ENCODE measurements at places on chromosomes 4 and X.
A peak's percentile ranks its signal among the peaks of the same experiment; 100 is the strongest.

DNA sequence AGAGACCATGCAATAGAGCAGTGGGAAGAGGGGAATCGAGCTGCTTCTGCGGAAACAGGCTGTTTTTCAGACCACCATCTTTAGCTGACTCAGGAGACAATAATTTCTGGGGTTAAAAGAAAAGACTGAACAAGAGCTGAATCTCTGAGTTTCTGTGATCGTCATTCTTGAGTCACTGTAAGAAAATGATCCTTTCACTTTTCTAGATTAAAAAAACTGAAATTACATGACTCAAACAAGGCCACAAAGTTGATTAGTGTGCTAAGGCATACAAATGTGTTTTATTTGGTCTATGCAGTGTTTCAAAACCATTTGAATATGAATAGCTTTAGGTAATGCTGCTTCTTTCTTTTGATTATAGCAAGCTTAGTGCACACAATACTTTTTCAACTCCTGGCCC, 194.4 kb upstream of the RPL34 start:
- peak; percentile 83 for DNase-seq

GRCh38 chrX:104112326-104112951, at the start of gene ZCCHC18:
Gene ZCCHC18, plus strand, starts transcription at chrX:104112523. Its CDS starts 1,589 bp downstream, at chrX:104114112.
- DNase-seq: no peak

GRCh38 chrX:2412131-2412530, 88.6 kb downstream of the DHRSX start:
- no peak for DNase-seq

GRCh38 chrX:142238536-142238935, 33.4 kb upstream of the MAGEC2 start:
- no peak for DNase-seq

DNA sequence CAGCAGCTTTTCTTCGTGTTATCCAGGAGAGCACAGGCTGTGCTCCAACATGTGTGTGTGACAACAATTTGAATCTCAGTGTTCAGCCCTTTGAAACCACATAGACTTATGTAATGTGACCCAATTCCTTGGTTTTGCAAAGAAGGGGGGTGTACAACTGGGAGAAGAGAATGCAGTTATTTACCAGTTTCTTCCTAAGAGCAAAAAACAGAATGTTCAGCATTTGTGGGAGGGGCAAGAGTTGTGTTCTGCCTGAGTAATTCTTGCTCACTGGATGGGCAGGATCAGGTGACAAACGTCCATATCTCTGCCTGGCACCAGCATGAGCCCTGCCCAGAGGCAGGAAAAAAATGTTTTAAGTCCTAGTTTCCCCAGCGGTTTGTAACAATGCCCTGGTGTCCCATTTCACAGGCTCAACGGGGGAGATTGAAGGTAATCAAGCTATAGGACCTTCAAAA, 72.0 kb downstream of the PRPS1 start:
- DNase-seq: no peak

DNA sequence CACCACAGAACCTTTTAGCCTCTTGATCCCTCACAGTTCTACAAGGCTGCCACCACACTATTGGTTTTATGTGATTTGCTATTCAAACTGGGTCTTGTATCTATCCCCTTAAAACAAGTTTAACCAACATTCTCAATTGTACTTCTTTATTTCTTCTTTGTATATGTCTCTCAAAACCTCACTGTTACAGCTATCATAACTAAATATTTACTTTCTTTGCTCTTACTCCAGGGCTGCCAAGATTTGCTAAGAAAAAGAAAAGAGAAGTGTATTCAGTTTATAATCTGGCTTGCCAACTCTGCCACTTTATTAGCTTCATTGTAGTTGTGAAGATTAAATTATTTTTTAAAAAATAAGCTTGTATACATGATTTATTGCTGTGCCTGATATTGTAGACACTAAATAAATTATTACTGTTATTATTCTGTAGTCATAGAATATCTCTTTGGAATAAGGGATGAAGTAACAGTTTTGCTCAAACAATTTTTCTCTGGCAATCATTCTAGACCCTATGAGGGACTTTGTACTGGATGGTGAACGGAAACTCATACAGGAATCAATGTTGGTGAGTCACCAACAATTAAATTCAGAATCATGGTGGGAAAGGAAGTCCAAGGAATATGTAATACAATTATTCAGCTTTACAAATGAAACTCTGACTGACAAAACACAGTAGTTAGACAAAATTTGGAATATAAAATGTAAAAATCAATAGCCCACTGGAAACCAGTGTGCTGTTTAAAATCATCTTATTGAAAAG, 127.1 kb upstream of the DCAF8L1 start:
- no peak for DNase-seq

- DNase-seq: peak; percentile 60
These were observed 185.5 kb upstream of the PITX2 start for GRCh38 chr4:110808351-110808878.

GRCh38 chrX:21658152-21658737, at the start of gene KLHL34:
Gene KLHL34, minus strand, starts transcription at chrX:21658330. Its CDS starts 542 bp downstream, at chrX:21657788.
- no peak for DNase-seq

DNA sequence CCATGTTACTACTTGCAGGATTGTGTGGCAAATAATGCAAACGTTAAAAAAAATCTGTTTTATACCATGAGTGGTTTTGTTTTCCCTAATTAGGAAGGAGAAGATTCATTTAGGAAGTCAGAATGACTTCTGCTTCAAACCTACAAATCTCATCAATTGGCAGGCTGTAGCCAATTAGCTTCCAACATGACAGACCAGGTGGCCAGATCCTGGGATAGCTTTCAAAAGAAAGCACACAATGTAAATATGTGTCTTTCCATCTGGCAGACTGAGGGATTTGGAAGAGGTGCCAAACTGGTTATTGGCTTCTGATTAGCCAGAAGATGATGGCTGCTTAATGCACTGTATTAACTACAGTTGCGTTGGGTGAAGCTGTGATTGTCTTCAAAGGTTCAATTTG, 432.8 kb downstream of the ANKRD50 start:
- no peak for DNase-seq

DNA sequence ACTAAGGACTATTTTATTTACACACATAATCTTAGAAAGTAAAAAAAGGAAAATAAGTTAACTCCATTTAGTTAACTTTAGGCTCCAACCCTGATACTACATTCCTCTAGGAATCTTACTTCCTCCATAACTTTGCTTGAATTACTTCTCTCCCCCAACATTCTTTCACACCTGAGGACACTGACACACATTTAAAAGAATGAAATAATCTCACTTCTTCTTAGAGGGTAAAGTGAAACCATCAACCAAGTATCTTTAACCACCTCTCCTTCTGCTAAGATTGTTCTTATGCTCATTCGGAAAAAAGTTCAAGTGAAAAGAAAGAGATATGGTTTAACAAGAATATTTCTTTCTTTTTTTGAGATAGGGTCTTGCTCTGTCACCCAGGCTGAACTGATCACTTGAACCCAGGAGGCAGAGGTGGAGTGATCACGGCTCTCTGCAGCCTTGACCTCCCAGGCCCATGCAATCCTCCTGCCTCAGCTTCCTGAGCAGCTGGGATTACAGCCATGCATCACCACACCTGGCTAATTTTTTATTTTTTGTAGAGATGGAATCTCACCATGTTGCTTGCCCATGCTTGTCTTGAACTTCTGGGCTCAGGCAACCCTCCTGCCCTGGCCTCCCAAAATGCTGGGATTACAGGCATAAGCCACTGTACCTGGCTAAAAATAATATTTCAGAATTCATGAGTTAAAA, 28.5 kb downstream of the SLC25A4 start:
- DNase-seq: no peak

DNA sequence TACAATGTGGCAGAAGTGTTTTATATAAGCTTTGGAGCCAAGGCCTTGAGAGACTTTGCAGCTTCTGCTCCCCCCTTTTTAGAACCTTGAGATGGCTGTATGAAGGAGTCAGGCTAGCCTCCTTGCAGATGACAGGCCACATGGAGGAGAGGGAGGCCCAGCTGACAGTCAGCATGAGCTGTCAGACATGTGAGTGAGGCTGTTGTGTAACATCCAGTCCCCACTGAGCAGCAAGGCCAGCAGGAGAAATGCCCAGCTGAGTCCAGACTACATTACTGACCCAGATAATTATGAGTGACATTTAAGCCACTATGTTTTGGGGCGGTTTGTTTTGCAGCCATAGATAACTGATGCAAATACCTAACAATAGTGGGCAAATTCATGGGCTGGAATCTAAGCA, 515.3 kb upstream of the ARX start:
- no peak for DNase-seq

- DNase-seq: no peak
These were observed 516.3 kb downstream of the BCOR start for GRCh38 chrX:39581411-39581810.

- DNase-seq: peak; percentile 93
These were observed 63.6 kb downstream of the SPINK2 start for GRCh38 chr4:56757821-56758411.

GRCh38 chr4:97670703-97671269, 472.5 kb downstream of the STPG2 start:
- no peak for DNase-seq

- peak; percentile 10 for DNase-seq
These were observed 204.6 kb downstream of the RTL9 start for GRCh38 chrX:110563282-110563681.

GRCh38 chr4:114012749-114013148, 33.3 kb upstream of the ARSJ start:
- DNase-seq: no peak

DNA sequence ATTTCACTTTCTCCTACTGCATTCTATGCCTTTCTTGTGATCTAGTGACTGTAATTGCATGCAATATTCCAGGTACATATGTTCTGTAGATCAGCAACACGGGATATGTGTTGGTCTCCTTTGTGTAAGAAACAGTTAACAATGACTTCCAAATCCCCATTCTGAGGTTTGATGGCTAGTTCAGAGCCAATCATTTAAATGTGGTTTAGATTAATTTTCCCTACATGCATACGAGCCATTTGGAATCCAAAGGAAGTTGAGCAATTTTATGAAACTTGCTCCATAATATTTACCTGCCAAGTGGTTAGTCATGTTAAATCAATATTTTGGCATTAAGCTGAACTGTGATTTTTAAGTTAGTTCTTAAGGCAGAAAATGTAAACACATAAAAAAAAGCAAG, 172.8 kb upstream of the DCAF12L2 start:
- no peak for DNase-seq

DNA sequence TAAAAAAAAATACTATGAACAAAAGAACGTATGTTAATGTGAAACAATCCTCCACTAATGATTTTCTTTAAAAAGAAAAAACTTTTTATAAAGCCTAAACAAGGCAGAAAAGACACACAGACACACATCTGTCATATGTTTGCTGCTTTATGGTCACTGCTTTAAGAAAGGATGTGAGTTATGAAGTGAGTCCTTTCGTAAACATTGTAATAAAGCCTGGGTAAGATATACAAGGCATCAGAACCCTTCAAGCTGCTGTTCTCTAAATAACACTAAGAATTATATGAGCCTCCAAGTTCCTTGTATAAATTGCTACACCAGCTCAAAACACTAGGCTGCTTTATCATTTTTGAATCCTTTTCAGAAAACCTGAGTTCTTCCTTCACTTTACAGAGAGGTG, 81.6 kb downstream of the FBXO8 start:
- DNase-seq: no peak

DNA sequence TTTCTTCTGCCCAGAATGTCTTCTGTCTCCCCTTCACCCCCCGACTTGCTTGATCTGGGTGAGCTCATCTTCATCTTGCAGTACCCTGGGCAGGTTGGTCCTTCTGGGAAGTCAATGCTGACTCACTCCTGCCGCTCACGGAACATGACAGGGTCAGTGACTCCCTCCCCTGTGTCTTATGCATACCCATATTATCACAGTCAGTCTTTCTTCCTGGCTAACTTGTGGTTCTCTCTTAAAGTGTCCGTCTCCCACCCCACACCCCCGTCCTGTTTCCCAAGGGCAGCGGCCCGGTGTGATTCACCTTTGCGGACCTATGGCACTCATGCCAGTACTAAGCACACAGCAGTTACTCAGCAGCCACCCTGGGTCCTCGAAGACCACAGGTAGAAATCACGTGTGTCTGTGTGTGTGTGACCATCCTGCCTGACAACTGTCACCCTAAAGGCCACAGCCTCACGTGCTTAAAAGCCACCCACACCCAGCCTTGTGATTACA, 17.7 kb downstream of the IQSEC2 start:
- DNase-seq: no peak

DNA sequence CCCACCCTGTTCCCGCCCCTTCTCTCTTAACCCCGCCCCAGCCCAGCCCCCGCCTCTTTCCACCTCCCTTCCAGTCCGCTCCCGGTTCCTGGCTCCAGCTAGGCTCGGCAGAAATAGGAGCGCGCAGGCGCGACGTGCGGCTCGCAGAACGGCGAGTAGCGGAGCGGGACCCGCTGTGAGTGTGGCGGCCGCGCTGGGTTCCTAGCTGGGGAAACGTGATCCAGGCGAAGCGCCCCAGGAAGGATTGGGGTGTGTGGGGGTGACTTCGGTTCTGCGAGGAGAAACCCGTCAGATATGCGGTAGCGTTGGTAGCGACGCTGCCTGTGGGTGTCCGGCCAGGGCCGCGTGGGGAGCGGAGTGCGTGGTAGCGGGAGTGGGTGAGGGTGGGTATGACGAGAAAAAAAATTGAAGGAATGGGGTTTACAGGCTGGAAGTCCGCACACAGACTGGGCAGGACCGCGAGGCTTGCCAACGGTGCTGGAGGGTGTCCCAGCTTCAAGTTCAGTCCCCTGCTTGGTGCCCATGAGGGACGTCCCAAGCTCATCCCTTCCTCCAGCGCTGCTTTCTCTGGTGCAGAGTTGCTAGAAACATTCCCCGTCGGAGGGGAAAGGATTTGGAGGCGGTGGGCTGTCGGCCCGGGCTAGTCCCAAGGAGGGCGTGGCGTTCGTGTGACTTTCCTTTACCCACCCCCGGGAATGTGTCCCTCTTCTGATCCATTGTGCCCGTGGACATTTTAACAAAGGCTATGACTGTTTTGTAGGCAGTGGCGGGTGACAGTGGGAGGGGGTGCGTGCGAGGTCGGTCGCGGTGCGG, at the start of gene PRRG1:
TSS of gene PRRG1 (plus strand) at position 144 of the 813 bp plus-strand sequence. CDS start 56,886 bp downstream, outside the sequence.
- DNase-seq: no peak

DNA sequence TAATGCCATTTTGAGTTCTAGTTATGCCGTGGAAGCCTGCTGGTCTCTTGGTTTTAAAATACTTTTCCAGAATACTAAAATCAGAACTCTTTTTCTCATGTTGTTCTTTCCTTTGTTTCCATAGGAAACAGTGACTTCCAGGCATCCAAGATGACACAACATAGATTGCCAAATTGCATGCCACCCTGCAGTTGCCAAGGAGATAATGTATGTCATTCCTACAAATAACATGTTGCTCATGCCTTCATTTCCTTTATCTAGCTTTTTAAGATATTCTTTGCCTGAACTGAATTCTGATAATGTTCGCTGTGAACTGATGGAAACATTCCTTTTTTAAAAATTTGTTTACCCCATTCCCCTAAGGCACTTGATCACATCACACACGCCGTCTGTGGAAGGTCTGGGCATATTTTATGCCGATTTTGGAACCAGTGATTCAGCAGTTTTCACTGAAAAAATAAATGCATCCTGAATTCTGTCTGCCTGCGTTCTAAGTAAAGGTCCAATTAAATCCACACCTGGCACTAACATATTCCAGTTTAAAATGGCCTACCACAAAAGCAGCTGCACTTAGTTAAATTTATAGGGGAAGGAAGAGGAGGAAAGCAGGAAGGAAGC, 38.0 kb upstream of the COX7B2 start:
- DNase-seq: no peak

- DNase-seq: no peak
These were observed 57.5 kb upstream of the WDR1 start for GRCh38 chr4:10173754-10174749.

- DNase-seq: no peak
These were observed 2.8 kb downstream of the NHS start for GRCh38 chrX:17377795-17378194.
